Substantia nigra (tissue), 51 donors: ENCODE measurements at places on chromosomes 5 and 9.

DNA sequence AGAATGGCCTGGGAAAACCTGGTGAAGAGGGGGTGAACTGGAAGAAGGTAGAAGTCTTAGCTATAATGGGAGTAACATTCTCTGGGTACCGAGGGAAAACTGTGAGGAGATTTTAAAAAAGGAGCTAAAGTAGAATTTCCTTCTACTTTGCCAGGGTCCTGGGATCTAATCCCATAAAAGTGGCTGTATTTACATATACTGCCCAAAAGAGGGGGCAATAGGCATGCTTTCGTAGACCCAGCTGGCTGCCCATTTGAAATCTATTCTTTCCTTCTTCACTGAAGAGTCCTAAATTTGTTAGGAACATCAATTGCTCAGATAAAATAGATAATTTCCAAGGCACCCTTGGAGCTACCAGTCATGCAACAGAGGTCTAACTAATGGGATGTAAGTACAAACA, 159.2 kb downstream of the CDC42SE2 start:
- DNase-seq, result no peak

DNA sequence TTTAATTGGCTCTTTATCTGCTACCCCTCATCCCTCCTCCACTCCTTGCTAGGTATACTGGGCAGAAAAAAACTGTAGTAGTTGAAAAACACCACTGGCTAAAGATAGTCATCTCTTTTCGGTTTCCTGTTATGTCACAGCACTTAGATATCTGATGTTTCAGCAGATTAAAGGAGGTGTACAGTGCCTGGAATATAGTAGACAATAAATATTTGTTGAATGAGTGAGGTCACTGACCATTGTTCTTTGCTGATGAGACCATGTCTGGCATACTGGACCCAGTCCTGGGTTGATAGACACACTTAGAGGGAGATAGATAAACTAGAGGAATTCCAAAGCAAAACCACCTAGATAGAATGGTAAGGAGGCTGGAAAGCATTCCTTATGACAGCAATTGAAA, 3.2 kb downstream of the GRPEL2 start:
- DNase-seq, result no peak

GRCh38 chr5:30846171-30846570, 347.3 kb upstream of the CDH6 start:
- DNase-seq, result no peak

DNA sequence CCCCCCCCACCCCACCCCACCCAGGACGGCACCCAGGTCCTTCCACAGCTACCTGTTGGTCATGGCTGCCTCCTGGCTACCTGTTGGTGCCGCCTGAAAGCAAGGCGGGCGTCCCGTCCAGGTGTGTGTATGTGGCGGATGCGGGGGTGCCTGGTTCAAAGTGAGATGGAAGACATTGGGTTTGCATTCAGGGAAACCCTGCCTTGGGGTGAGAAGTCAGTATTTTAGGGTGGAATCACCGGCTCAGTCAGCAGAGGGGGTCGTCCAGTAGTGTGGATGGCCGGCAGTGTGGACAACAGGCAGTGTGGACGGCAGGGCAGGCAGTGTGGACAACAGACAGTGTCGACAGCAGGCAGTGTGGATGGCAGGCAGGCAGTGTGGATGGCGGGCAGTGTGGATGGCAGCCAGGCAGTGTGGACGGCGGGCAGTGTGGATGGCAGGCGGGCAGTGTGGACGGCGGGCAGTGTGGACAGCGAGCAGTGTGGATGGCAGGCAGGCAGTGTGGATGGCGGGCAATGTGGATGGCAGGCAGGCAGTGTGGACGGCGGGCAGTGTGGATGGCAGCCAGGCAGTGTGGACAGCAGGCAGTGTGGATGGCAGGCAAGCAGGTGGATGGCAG, 28.0 kb downstream of the NKD2 start:
- no peak for DNase-seq

DNA sequence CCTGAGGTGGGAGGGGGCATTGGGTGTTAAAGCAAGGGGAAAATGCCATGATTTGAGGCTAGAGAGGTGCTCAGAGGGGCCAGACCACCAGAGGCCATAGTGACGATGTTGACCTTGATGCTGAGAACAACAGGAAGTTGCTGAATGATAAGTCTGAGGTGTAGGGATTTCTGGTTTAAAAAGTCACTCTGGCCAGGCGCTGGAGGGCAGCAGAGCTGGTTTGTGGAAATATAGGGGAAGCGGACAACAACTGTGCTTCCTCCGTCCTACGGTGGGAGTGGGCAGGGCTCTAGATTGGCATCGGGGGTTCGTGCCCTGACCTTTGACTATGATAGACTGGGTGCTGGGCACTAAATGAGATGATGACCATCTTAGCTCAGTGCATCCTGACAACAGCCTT, 44.7 kb downstream of the STOM start:
- no peak for DNase-seq

DNA sequence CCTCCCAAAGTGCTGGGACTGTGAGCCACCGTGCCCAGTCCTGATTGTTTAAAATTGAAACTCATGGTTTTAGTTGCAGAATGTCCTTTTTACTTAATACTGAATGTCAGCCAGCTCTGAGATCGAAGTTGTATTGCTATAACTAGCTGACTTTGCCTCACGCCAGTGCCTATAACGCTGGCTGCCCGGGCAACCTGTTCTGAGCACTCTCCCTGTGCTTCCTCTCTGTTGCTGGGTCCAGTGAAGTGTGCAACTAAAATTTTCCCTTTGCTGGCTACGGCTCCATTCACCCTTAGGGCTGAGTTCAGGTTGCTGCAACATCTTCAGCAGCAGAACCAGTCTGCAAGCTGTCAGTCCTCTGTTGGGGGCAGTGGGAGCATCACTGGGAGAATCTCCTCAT, 65.9 kb downstream of the GLDC start:
- DNase-seq, result no peak
